Stimulated activated CD4-positive, alpha-beta T cell treated with anti-CD3 and anti-CD28 coated beads, Interleukin-1b, Interleukin-23, amount 100 ng/mL, for 1 hour (primary cell): ENCODE measurements at places on chromosomes 3 and 15.
A peak's percentile ranks its signal among the peaks of the same experiment; 100 is the strongest.

- DNase-seq, result no peak
These were observed 137.5 kb downstream of the XXYLT1 start for GRCh38 chr3:195133462-195133861.

GRCh38 chr3:4306860-4307259 is 3.7 kb downstream of the SETMAR start:
- DNase-seq, result no peak

DNA sequence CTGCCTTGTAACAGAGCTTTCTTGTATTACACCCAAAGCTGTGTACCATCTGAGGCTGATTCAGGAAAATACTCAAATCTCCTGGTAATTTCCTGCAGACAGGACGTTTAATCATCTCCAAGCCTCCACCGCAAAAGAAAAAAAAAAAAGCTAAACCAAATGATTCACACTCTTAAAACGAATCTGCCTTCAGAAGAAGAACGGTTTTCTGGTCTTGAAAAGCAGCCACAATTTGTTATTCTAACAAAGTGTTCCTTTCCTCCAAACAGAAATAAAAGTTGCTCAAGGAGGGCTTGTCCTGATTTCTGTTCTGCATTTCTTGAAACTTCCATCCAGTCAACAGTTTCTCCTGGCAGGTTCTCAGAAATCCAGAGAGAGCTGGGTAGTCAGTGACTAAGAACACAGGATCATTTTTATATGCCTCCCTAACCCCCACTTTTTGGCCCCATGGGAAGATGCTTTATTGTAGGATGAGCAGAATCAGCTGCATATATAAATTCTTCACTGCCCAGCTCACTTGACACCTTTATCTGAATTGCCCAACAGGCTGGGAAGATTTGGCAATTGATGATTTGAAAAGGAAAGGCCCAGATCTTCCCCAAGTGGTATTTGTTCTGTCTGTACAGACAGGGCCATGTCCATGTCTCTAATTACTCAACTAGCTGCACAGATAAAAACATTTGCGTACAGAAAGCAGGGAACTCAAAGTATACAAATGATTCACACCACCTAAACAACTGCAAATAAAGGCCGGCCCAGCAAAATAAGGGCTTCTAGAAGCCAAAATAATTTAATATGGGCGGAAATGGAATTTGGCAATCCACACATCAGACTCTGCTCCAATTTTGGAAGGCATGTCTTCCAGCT is 41.0 kb upstream of the PRICKLE2 start:
- DNase-seq, result no peak

DNA sequence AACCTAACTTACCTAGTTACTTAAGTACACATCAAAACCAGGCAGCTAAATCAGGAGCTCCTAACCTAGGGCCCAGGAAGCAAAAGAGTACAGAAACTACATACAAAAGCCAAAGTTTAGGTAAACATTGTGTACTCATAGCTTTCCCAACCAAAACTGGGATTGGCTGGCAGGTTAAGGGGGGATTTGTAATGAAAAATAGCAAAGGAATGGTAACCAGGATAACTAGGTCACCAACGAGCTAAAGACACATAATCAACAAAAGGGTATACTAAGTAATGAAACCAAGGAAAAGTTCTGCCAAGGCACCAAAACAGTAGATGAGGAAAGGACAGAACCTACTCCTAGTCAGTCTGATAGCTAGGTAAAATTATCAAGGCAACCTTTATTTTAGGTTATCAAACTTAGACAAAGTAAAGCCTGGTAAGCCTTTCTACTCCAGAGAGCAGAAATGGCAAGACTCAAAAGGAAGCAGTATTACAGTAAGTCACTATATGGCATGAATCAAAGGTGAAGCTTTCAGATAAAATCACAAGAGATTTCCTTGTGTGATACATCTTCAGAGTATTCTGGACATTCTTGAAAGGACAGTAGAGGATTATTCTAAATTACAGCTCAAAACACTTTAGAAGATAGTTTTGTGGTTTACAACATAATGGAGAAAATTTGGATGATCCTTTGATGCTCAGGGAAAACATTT is 10.2 kb downstream of the TRA2B start:
- no peak for DNase-seq

DNA sequence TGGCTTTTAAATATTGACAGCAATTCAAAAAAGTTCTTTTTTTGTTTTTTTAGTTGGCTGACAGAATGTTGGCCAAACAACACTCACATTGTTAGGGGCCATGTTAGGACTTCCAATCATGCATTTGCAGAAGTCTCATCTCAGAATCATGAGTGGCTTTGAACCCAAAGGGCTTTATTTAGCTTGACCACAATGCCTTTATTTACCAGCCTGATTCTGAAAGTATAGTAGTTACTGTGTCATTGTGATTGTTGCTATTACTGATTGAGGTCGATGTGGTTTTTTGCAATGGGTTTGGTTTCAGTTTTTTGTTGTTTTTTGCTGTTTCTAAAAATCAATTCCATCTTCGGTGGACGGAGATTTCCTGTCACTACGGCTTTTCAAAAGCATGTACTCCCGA is 7.2 kb downstream of the GLDN start:
- DNase-seq, result no peak

DNA sequence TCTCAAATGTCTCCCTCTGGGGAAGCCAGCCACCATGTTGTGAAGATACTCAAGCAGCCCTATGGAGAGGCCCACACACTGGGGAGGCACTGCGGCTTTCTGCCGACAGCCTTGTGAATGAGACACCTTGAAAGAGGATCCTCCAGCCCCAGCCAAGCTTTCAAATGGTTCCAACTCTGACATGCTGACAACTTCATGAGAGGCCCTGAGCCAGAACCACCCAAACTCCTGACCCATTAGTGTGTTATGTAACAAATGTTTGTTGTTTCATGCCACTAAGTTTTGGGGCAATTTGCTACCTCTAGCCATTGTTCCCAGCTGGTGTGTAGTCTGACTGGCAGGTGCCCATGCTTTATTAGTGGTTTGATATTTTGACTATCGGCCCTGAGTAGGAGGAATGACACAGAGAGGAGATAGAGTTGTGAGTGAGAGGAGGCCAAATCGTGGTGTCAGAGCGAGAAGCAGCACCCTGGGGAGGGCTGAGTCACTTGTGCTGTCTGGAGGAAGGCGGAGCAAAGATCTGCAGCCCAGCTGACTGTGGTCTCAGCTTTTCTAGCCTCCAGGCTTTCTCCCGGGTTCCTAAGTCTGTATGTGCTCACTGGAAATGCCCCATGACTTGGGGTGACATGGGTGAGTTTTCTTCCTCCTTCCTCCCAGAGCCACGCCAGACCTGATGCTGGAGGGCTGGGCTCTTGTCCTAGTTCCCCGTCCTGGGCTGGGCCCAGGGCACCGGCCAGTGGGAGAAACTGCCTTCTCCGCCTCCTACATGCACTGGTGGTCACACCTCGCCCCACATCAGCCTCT is 56.7 kb upstream of the BLM start:
- DNase-seq, result peak; percentile 24

GRCh38 chr3:7779331-7779730 is 722.3 kb upstream of the LMCD1 start:
- no peak for DNase-seq

DNA sequence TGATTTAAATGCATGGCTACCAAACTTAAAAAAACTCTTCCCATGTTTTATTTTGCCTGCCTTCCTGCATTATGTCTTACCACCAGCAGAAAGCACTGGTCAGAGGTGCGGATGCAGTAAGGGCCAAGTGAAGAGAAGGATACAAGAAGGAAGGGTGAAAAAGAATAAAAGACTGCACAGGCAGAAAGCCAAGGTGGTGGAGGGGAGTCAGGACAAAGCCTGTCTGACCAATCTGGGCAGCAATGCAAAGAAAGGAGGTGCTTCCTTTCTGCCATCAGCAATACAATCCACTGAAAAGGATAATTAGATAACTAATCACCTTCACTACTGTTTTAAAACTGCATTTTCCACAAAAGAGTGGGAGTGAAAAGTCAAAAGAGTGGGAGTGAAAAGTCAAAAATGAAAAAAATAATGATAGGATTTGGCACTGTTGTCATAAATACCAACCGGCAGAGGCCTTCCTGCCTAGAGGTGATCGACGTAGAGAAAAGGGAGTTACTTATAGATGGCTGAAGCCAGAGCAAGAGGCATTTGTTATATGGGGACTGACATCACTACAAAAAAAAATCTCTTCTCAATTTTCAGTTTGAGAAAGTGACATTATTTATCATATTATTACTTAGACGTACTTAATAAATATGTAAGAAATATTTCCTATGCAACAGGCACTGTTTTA is 385.3 kb downstream of the TBC1D5 start:
- DNase-seq, result no peak

DNA sequence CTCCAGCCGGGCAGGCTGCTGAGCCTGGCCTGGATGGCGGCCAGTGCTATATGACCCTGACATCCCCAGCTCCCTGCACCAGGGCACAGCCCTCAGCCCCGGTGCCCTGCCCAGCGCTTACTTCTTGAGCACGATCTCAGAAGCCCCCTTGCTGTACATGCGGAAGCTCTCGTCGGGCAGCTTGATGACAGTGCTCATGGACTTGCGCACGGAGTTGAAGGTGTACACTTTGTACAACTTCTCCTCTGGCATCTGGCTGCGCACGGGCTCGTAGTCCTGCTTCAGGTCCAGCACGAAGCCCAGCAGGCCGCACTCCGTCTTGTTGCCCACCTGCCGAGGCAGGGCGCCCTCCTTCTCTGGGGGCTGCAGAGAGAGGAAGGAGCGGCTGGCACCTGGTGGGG is 38.8 kb upstream of the SEC13 start:
- no peak for DNase-seq

- no peak for DNase-seq
These were observed 650.6 kb downstream of the ZPLD1 start for GRCh38 chr3:103085465-103085864.

DNA sequence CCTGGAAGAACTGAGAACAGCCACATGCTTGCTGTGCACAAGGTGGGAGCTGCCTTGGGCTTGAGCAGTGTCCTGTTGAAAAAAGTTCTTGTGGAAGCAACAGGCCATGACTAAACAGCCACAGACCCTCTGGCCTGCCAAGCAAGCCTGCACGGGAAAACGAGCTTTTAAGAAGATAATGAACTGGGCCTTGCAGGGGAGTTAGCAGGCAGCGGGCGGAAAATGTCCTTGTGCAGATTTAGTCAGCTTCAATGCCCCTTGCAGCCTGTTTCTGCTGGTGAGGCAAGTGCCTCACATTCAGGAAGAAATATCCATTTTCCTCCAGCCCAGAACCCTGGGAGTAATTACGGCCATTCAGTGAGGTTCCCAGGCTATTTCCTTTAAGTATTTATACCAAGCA is 126.2 kb upstream of the KLHL25 start:
- DNase-seq, result no peak

GRCh38 chr3:188239035-188239434 is 85.1 kb downstream of the LPP start:
- no peak for DNase-seq

GRCh38 chr3:5136211-5136918 is 14.3 kb downstream of the ARL8B start:
- no peak for DNase-seq

GRCh38 chr3:4052706-4053105 is 250.5 kb upstream of the SETMAR start:
- no peak for DNase-seq

GRCh38 chr15:59521443-59521842 is 83.5 kb downstream of the FAM81A start:
- no peak for DNase-seq

DNA sequence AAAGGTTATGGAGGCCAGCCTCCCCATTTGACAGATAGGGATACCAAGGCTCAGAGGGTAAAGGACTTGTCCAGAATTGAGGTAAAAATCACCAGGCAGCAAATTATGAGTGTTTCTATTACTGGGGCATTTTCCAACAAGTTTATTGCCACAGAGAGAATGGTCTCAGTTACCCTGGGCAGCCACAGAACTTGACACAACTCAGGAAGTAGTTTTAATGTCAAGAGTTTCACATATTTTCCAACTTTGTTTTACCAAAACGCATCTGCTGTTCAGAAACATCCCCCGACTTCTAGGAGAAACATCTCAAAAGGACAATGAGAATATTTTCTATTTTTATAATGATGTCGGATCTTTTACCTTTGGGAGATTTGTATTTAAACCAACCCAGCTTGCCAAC is 107.5 kb upstream of the MRPS22 start:
- DNase-seq, result no peak

DNA sequence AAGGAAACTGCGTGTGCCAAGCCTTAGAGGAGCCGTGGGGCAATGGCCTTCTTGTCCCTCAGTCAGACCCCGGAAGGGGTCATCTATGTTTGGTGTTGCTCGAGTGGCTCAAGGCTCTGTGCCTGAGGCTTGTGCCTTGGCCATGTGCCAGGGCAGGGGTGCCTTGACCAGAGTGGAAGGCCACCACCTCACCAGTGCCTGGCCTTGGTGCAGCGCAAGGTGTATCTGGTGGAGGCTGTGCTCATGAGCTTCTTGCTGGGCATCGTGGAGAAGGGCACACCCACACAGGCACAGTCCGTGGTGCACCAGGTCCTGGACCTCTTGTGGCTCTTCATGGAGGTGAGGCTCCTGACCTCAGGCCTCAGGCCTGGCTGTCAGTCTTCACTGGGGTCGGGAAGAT is 10.7 kb downstream of the RNF123 start:
- DNase-seq, result no peak

GRCh38 chr3:197445896-197446699 is 109.7 kb downstream of the BDH1 start:
- DNase-seq, result no peak

GRCh38 chr15:89628301-89628700 is 27.0 kb downstream of the KIF7 start:
- DNase-seq, result no peak

DNA sequence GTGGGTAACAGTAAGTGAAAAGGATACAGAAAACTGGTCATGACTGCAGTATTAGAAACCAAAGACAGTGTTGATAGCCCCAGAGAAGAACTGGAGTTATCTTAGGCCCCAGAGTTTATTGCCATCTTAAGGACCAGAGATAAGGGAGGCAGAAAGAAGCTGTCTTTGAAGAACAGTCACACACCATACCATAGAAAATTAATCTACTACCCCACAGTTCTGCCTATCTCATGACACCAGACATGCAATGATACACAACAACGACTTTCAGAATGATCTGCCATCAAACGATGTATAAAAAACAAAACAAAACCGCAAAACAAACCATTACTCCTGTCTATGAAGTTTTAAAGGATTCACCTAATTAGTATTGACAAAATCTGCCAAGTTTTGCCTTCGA is 9.6 kb downstream of the CPOX start:
- no peak for DNase-seq

- DNase-seq, result no peak
These were observed 869.5 kb downstream of the SI start for GRCh38 chr3:164208821-164209220.

GRCh38 chr3:160676547-160677303 is at the start of gene ARL14:
Gene ARL14, plus strand, starts transcription at chr3:160677160. Its CDS starts 187 bp downstream, at chr3:160677347.
- DNase-seq, result no peak

GRCh38 chr3:107275511-107275910 is 101.7 kb upstream of the CCDC54 start:
- DNase-seq, result no peak

DNA sequence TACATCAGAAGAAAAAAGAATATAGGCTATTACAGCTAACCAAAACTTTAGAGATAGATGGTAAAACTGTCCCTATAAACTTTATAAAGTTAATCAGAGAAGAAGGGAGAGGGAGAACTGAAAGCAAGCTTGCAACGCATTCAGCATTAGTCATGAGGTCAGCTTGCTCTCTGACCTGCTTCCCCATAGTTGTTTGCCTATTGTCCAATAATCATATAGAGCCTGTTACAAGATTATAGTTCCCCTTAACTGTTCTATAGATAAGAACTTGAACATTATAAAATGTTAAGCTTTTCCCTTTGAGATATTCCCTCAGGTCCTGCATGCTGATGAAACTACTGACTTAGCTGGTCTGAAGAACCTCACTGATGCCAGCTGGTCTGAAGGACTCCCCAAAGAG is 74.5 kb downstream of the CPNE4 start:
- DNase-seq, result no peak
